ENCODE measurements at places on chromosomes 11 and 22. TPM values are rescaled to one million over a fixed set of nuclear protein-coding genes. Genes with fewer than 3 reads are reported as not detected.

LRRC10B gene
- polyA plus RNA-seq, result 1.3 TPM

CRYAB gene
- polyA plus RNA-seq, result 31.9 TPM

TRIM51G gene
- not detected for polyA plus RNA-seq

FGF4 gene
- 0.03 TPM for polyA plus RNA-seq

ESAM gene
- polyA plus RNA-seq, result 15.0 TPM

LUZP2 gene
- 2.8 TPM for polyA plus RNA-seq

IGLL5 gene
- polyA plus RNA-seq, result 0.16 TPM

LYVE1 gene
- polyA plus RNA-seq, result 49.3 TPM

PTPRJ gene
- polyA plus RNA-seq, result 26.4 TPM
